ENCODE measurements at places on chromosomes 2 and 18.

DNA sequence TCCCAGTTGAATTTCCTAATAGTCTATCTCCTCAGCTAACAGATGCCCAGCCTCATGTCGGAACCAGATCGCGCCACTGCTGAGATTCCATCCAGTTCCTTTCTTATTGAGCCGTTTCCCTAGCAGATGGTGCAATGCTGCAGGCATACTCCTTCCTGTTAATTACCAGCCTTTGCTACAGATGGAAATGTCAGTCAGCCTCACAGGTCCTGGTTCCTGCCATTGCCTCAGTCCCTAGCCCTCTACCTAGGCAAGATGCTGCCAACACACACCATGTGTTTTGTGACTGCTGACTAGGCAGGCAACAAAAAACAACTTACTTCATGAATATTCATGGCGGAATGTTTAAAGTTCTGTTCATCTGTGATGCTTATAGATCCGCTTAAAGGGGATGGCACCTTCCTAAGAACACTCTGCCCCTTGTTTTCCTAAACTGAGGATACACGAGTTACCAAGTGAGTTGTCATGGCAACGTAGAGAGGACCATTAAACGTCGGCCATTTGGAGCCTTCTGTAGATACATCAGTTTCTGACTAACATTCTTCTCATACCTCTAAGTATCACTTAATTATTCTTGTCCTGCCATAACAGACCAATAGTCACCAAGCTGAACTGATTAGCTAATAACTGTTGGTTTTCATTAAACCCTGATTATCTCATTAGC, 749.5 kb downstream of the RNF144A start:
- no peak for DNase-seq

DNA sequence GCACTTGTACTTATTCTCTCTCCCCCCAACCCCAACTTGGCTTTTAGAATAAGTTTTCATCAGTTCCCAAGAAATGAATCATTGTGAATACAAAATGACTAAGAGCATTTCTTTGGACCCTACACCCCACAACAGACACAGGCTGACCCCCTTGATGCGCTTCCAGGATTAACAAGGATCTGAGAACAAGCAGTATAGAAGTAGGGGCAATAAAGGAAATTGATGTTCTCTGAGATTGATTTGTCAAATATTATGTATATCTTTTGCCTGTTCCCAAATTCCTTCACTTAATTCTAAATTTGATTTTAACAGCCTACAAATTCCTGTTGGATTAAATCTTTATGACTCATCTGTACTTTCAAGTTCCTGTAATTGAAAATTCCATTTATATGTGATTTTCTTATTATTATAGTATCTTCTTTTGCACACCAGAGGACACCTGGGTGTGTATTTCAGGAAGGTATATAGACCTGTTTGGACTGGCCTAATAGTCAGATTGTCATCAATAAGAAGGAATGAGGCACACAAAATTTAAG, 10.2 kb upstream of the PTPN4 start:
- no peak for DNase-seq

GRCh38 chr2:158993721-158994587, 25.5 kb downstream of the TANC1 start:
- no peak for DNase-seq

- DNase-seq, result no peak
Measured at GRCh38 chr2:63378589-63378988, 209.7 kb downstream of the WDPCP start.

DNA sequence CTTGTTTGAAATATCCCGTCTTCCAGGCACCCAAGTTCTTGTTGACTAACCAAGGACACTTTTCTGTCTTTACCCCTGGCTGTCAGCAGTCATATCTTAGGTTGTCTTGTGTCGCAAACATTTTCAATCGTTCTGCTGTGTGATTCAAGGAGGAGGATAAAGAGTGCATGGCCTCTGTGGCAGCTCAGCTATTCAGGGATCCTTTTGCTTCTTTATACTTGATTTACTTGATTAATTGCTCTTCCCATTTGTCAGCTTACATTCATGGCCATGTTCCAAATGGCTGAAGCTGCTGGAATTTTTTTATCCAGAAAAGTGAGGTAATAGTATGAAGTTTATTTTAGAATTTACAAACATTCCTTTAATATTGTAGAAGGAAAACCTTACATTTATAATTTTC, 97.3 kb upstream of the FZD5 start:
- no peak for DNase-seq

DNA sequence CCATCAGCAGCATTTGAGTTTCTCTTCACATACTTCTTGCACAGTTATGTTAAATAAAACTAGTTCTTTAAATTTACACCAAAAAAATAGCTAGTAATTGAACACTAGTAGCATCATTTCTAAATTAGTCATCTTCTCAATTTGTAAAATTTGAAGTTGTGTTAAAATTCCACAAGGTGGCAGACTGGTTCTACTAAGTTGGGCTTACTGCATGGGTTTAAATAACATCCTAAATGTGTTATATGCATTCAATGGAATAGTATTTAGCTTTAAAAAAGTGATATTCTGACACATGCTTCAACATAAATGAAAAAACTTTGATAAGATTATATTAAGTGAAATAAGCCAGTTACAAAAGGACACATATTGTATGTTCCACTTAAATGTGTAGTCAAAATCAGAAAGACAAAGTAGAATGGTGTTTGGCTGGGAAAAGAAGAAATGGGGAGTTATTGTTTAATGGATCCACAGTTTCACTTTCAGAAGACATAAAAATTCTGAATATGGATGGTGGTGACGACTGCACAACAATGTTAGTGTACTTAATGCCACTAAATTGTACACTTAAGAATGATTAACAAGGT, 28.7 kb upstream of the RPRD1A start:
- no peak for DNase-seq
